ENCODE measurements at places on chromosomes 5 and 9.

DNA sequence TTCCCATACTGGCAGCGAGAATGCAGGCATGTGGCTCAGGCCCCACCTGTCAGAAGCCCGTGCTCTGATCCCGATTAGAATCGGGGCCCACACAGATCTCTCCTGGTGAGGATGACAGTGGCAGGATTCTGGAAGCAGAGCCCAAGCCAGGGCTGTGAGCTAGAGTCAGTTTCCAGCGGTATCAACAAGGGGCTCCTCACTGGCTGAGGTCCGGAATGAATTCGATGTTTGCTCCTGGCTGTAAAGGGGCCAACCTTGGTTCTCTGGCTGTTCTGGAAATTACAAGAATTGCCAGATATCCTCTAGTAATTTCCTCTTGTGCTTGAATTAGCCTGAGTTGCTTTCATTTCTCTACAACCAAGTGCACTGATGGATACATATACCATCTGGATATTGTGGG is 129.1 kb upstream of the SPRY4 start:
- no peak for DNase-seq

GRCh38 chr9:18459962-18460584 is 13.9 kb upstream of the ADAMTSL1 start:
- DNase-seq, result no peak

DNA sequence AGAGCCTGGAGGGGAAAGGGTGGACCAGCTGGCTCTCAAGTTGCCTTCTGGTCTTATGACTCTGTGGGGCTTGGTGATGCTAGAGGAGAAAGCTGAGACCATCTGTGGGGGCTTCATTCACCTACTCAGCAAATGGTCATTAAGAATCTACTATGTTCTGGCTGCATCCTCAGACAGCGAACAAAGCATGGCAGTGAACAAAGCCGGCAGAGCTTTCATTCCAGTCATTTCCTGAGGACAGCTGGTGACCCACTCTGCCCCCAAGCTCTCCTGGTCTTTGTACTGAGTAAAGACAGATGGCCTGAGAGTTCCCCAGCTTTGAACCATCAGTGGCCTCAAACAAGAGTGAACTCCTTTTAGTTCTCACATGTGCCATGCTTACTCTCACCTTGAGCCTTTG is 48.0 kb downstream of the FGF1 start:
- no peak for DNase-seq

DNA sequence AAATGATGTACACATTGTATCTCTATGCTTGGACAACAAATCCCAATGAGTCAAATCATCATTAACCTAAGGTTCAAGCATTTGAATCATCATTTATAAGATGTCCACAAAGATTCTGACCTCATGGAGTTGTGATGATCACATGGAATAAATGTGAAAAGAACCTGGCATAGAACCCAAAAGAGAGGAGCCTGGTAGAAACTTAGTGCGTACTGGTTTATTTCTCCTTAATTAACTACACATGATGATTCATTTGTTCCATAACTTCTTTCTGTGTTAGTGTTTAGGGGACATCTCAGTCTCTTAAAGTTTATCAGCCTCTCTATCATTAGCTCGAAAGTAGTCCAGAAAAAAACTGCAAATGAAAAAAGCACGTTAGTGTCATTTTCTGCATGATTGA is 411.6 kb downstream of the BRINP1 start:
- DNase-seq, result no peak

DNA sequence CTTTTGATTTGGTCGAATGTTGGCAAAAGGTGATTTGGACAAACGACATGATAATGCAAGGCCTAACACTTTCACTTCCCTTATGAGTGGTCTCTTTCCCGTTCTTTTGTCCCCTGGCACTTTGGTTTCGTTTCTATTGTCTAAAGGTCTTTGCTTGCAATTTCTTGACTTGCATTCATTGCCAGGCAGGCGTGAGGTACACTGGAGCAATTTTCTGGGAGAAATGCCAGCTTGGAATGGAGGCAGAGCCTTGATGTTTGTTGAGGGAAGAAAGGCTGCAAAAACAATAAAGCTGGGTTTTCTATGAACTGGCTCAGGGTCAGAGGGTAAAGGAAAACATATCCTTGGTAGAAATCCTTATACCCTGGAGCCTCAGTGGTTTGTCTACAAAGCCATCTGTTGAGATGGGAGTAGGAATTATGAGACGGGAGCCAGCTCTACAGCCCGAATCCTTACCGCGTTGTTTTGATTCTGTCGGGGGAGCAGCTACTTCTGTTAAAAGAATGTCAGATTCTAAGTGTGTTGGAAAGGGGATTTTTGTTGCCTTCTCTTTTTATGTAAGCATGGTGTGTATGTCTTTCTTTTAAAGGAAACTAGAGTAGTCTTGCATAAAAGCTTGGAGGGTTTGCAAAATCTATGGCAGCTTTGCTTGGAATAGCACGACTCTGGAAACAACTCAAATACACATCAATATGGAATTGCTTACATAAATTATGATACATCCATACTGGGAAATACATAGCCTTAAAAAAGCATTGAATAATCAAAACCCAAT is 158.9 kb downstream of the RMI1 start:
- DNase-seq, result peak; percentile 23

DNA sequence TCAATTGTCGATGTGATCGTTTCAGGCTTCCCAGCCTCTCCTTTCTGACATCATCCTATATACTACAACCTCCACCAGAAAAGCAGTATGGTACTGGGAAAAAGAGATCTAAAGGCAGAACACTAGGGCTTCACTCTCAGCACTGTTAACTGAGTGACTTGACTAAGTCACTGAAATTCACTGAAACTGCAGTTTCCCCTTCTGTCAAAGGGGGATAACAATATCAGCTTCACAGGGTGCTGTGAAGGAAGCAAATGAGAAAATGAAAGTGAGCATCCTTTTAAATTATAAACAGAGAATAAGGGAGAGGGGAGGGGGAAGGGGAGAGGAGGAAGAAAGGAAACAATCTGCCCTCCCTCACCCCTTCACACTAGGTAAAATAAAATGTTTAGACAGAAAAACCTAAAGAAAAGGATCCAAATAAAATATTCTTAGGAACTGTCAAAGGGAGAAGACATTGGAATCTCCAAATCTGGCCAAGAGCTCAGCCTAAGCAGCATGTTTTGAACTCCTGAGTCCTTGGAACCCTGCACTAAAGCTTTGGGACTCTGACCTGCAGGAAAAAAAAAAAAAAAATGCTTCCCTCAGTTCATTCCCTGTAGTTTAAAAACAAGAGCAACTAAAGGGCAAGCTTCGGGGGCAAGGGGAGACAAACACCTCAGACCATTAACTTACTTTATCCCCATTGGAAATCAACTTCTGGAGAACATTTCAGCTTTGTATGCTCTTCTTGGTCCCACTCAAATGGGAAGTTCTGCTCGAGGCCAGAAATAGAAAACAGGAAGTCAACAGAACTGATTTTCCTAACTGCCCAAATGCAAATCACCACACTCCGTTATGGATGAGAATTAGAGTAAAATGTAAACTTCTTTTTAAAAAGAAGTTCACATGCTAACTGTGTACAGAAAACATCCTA is 178.3 kb downstream of the DEPDC1B start:
- DNase-seq, result peak; percentile 68

GRCh38 chr5:36723912-36724311 is 117.5 kb downstream of the SLC1A3 start:
- DNase-seq, result peak; percentile 54

DNA sequence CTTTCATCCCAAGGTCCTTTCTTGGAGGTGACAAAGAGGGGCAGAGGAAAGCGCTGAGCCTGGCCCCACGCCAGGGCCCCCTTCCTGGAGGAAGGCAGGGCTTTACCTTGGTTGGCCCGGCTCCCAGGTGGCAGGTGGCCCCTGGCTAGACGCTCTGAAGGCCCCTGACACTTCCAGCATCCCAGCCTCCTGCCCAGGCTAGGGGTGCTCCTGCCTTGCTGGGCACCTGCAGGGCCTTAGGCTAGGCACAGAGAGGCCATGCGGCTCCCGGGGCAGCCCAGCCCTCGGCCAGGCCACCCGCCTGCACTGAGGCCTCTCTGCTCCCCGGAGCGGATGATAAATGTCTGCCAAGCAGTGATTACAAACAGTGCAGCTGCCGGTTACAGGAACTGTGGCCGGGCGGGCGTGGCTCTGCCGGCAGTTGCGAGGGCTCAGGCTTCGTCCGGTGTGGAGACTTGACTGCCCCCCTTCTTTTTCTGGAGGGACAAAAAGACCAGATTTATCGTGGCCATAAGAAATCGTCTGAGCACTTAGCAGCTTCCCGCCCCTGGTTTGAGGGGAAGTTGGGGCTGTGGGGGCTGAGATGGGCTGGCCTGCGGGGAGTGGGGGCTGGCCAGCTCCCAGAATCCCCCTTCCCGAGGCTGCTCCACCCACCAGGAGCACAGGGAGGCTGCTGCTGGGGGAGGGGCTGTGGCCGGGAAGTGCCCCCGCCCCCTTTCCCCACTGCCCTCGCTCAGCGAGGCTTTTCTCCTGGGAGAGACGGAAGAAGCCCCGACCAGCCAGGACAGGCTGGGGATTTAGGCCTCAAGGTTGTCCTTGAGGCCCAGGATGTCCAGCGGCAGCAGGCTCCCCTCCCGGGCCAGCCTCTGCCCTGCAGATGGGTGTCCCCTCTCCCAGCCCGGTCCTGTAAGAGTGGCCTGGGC is 31.6 kb upstream of the UBAC1 start:
- peak; percentile 76 for DNase-seq

DNA sequence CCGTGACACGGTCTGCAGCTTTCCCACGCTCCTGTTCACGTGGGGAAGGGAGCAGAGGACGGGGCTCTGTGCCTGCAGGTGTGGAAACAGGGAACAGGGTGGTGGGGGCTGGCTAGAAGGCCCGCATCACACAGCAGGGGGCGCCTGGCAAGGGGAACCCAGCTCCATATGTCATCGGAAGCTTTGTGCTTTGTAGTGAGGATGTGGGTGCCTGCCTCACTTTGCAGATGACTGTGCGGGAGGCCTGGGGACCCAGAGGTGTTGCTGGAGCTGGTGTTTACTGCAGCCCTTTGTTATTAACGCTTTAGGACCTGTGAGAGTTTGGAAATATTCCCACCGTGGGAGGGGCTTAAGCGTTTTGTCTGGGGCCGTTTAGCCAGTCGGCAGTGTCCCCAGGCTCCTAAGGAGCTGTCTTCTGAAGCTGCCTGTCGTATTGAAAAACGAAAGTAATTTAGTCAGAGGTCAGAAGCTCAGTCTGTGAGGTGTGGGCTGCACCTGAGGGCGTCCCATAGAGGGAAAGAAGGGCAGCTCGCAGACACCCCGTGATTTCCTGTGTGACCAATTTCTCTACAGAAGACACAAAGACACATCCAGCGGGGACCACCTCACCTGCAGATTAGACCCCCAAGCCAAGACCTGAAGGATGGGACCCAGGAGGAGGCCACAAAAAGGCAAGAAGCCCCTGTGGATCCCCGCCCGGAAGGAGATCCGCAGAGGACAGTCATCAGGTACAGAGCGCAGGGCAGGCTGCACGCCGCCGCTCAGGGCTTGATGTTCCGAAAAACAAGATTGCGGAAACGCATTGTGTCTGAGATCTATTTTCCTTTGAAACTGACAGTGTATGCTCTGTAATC is 9.1 kb downstream of the MAN1B1 start:
- DNase-seq, result no peak

GRCh38 chr9:3721096-3721495 is 195.3 kb upstream of the RFX3 start:
- no peak for DNase-seq

GRCh38 chr9:73133921-73134407 is 17.7 kb upstream of the ANXA1 start:
- DNase-seq, result no peak

All from inflammatory macrophage treated with lipopolysaccharide for 1 hour (primary cell).